Stimulated activated CD4-positive, alpha-beta T cell treated with anti-CD3 and anti-CD28 coated beads, Interleukin-1b, Interleukin-23, amount 100 ng/mL, for 1 hour (primary cell): ENCODE measurements at places on chromosomes 2 and 18.
A peak's percentile ranks its signal among the peaks of the same experiment; 100 is the strongest.

- no peak for DNase-seq
Observed at GRCh38 chr18:55811925-55812324, 223.9 kb upstream of the TCF4 start.

GRCh38 chr18:78309924-78310323, 669.7 kb upstream of the SALL3 start:
- no peak for DNase-seq

DNA sequence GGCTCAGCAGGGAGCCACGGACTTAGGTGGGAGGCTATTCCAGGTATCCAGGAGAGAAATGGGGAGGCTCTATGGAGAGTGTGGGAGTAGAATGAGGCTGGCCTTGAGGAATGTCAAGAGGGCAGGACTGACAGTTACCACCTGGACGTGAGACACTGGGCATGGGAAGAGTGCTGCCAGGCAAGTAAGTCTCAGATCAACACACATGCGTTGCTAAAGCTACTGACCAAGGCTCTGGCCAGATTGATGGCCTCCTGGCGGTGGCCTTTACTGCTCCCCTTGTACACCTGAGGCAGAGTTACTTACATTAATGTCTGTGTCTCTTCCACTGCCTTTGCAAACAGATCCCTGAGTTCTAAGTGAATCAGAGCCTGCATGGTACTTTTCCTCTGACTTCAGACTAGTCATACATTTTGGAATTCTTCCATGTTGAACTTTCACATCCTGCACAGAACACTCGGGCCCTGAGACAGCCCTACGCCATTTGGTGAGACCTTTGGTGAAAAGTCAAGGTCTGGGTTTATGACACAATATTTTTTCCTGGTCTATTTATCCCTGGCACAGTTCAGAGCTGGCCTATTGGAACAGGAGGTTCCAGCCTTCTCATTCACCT, 398.8 kb upstream of the TRIB2 start:
- no peak for DNase-seq

DNA sequence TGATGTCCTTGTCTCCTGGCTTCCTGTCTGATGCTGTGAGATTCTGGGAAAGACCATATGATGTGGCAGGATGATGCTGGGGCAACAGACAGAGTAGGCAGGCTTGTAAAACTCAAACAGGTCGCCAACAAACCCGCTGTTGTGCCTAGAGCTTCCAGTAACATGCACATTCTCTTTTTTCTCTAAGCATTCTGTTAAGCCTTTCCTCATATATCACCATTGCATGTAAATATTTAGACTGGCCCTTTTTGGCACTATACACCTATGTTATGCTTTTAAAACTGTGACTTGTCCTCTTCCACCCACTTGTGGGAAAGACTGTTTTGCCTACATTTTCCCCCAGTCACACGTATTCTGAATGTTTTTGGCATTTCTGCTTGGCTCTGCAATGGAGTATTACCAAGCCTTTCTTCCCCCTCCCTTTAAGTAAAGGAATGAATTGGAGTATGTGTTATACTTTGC, 250.4 kb upstream of the TANK start:
- no peak for DNase-seq

DNA sequence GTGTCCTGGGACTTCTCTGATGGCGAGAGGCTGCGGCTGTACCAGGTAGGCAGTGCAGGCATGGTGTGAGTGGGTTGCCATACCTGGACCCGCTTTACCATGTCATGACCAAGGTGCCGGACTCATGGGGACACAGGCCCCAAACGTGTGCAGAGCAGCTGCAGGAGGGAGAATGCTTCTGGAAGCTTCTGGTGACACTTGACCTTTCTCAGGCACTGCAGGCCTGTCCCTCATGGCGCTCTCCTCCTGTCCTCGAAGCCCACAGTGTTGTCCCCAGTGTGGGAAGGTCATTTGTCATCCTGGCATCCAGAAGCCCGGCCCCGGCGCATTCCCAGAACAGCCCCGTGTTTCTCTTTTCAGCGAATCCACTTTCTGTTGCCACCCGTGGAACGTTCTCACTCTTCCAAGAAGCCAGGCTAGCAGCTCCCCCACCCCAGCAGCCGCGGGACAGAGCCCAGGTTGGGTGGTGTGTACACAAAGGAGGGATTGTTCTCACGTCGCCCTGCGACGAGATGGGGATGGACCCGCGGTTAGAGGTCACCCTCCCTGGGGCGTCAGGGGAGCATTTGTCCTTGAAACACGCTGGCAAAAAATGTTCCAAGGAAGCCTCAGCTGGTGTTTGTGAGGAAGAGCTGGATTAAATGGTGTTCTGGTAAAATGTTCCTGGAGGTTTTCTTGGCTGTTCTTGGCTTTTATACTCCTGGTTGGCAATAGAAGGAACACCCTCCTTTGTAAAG, 43.7 kb downstream of the SH3BP4 start:
- DNase-seq = no peak

GRCh38 chr18:7000484-7001096, 117.0 kb downstream of the LAMA1 start:
- DNase-seq = no peak

DNA sequence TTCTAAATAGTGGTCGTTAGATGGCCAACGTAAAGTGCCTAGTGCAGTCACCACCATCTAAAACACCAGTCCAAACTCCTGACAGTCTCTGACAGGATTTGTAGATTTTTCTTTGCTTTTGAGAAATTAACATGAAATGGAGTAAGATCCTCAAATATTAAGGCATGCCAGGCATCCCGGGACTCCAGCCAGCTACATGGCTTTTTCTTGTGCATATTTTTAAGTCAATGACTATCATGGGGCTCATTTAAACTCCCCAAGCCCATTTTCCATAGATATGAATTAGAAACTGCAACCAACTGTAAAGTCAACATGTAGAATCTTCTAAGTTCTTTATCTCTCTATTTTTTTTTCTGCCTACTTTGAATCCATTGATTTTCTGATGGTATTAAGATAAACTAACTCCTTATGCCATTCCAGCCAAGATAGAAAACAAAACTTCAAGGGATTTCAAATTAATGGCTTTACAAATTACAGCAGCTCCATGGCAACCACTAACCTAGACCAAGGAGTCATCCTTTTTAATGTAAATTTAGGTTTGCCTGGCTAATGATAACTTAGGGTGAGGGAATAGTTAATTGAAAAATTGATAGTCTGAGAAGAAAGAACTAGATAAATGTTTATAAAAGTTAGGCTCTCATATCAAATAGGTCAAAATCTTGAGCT, 764.1 kb upstream of the NXPH2 start:
- no peak for DNase-seq

- DNase-seq = no peak
Observed at GRCh38 chr2:119513832-119514231, 10.5 kb downstream of the SCTR start.

GRCh38 chr2:7648221-7648795, 731.1 kb downstream of the RNF144A start:
- no peak for DNase-seq

DNA sequence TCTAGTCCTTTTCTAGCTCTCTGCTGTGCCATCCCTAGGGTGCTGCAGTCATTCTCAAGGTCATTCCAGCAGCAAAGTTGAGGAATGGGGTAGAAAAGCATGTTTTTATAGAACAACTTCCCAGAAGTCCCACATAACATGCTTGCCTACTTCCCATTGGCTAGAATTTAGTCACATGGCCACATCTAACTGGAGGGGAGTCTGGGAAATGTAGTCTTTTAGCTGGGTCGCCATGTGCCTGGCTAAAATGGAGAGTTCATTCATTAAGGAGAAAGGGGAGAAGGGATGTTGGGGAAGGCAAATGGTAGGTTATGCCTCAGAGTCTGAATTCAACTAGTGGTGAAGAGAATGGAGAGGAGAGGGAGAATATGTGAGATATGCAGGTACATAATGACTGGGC, 85.7 kb downstream of the SLC4A3 start:
- no peak for DNase-seq

- DNase-seq = peak; percentile 14
Observed at GRCh38 chr2:120675460-120676130, 60.1 kb upstream of the GLI2 start.

GRCh38 chr18:37487400-37487867, 78.2 kb downstream of the CELF4 start:
- DNase-seq = no peak

- DNase-seq = no peak
Observed at GRCh38 chr18:58004317-58004716, 39.7 kb upstream of the NEDD4L start.

- no peak for DNase-seq
Observed at GRCh38 chr2:102049756-102050443, 58.1 kb downstream of the IL1R2 start.

- no peak for DNase-seq
Observed at GRCh38 chr2:15901808-15902130, 38.6 kb upstream of the MYCN start.
